ENCODE measurements at places on chromosomes 4 and X.

GRCh38 chr4:139853309-139853708, 187.7 kb downstream of the MGST2 start:
- DNase-seq = no peak

- DNase-seq = no peak
Observed at GRCh38 chr4:144463896-144464295, 182.1 kb upstream of the HHIP start.

DNA sequence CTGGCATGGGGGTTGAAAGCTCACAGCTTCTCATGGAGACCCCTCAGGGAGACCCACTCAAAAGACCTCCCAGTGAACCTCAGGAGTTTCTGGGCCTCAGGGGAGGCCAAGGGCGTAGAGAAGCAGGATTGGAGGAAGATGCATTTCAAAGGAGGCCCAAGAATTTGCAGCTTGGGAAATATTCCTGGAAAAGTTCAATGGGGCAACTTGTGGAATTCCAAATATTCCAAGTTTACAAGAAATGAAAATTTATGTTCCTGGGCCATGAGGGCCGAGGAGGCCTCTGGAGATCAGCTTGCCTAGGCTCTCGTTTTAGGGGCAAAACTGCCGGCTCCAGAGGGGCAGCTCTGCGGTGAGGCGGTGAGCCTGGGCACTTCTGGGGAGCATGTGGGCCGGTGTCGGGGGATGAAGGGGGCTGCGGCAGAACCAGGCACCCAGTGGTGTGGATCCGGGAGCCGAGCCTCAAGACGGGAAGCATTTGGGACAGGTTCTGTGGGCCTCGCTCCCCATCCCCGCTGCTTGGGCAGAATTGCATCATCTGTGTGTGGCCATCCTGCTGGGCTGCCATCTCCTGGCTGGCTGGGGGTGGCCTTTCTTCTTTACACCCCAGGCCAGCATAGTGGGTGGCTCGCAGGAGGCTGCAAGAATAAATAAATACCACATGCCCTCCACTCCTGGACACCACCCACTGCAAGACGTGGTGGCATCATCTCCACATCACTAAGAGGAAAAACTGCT, 54.6 kb upstream of the GPR78 start:
- DNase-seq = no peak

GRCh38 chr4:38149997-38150671, 189.9 kb downstream of the PTTG2 start:
- no peak for DNase-seq

GRCh38 chrX:102808336-102808735, 87.8 kb downstream of the GPRASP3 start:
- no peak for DNase-seq

- DNase-seq = no peak
Observed at GRCh38 chr4:156686120-156686519, 285.5 kb downstream of the PDGFC start.

All from activated CD4-positive, alpha-beta T cell treated with anti-CD3 and anti-CD28 coated beads, Interleukin-2, amount 50 U/mL, for 4 hours (primary cell).